Activated T-cell treated with anti-CD3 and anti-CD28 coated beads, Interleukin-2, amount 50 U/mL, for 72 hours (primary cell): ENCODE measurements at places on chromosomes 16 and 17. TPM values are rescaled to one million over a fixed set of nuclear protein-coding genes. Genes with fewer than 3 reads are reported as not detected.

POLR2A gene
- 249 TPM for total RNA-seq

CLEC18A gene
- total RNA-seq: 2.2 TPM

DNA sequence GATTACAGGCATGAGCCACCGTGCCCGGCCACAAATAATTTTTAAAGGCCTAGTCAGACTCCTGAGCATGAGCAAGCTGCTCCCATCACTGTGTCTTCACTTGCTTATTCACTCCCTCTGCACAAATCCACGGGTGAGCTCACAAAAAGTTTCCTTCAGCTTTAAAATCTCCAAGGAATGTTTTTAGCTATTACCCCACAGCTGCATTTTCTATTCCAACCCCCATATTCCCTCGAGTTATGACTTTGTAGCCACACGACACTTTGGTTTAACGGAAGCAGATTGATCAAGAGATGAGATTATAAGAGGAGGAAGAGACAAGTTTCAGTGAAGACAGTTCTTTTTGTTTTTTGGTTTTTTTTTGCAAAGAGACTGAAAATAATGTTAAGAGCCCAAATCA is 49.1 kb upstream of the SLC25A19 start:
- DNase-seq: no peak

DNA sequence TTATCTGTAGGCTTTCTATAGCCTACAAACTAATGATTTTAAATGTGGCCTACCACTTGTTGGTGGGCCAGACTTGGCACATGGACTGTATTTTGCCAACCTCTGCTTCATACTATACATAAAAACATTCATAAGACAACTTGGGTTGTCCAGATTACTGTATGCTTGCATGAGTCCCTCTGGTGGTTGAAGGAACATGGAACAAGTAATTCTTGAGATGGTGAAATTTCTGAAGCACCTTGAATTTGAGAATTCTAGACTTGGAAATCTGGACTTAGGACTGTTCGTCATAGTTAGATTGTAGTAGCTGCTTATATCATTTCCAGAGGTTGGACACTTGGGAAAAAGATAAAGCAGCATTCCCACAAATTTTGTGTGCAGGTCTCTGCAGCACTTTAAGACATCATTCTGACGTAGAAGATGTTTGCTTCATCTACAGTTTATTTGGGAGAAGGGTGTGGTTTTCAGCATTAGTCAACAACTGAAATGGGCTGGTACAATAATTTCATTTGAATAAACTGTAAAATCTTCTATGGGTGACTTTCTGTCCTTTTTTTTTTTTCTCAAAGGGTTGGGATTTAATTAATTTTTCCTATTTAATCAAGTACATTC is 31.2 kb downstream of the NFATC3 start:
- DNase-seq: no peak

- no peak for DNase-seq
These were observed 33.3 kb upstream of the ABCA9 start for GRCh38 chr17:69093995-69094394.

DNA sequence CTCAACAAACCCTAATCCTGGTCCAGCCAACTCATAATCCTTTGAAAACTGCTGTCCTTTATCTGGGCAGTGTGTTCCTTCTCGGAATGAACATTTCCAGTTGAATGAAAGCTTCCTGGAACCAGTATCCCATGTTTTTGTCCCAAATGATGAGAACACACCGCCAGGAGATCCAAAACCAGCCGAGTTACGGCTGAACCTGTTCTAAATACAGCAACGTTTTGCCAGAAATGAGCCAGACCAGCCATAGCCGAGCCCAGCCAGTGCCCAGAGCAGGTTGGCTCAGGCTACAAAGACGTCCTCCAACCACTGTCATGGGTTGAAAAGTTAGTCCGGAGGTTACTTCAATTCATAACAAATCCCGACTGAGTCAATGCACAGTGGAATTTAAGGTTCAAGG is 67.6 kb upstream of the FOXF1 start:
- DNase-seq: no peak
